ENCODE measurements at places on chromosomes 6 and 20.

GRCh38 chr6:150186129-150186898 lies 43.5 kb downstream of the PPP1R14C start:
- no peak for DNase-seq

DNA sequence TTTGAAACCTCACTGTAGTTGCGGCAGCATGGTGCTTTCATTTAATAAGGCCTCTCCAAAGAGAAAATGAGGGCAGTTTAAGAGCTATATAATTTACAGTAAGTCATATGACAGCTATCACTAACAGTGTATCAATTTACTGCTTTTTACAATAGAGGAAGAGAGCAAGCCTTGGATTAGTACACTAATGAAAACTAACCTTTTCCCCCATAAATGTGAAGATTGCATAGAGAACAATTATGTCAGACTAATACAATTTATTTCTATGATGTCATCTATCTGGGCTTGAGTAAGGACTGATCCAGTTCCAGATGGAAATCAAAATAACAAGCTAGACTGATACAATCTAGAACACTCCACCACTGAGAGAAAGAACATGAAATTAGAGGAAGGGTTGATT lies 78.1 kb upstream of the FAM83B start:
- peak; percentile 44 for DNase-seq

DNA sequence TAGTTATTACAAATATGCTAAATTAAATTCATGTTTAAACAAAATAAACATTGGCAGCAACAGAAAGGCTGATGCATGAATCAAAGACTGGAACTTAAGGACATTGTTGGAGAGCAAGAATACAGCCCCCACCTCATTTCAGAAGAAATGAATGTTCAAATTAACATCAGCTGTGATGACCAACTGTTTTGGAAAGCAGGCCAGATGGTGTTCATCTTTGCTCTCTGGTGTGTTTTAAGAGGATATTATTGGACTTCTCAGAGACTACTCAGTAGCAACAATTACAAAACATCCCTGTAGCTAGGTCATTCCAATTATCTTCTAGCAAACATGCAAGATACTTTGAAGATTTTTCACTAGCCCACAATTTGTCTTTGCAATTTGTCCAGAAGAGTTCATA lies 118.6 kb upstream of the DOK5 start:
- peak; percentile 27 for DNase-seq

DNA sequence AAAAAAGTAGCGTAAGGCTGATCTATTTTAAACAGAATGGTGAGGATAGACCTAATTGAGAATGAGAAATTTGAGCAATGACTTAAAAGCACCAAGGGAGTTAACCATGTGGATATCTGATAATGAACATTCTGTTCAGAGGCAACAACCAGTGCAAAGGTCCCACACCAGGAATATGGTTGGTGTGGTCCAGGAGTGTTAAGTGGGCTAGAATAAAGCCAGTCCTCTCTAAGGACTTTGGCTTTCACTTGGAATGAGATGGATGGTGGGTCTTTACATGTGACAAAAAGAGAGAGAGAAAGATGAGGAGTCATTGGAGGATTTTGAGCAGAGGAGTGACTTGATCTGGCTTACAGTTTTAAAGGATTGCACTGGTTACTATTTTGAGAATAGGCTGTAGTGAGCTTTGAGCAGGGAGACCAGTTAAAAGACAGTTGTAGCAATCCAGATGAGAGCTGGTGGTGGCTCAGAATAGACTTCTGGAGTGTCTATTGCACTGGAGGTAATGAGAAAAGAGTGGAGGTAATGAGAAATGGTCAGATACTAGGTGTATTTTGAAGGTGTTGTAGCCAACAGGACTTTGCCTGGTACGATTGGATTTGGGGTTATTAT lies 89.8 kb downstream of the SCAF8 start:
- DNase-seq: no peak

DNA sequence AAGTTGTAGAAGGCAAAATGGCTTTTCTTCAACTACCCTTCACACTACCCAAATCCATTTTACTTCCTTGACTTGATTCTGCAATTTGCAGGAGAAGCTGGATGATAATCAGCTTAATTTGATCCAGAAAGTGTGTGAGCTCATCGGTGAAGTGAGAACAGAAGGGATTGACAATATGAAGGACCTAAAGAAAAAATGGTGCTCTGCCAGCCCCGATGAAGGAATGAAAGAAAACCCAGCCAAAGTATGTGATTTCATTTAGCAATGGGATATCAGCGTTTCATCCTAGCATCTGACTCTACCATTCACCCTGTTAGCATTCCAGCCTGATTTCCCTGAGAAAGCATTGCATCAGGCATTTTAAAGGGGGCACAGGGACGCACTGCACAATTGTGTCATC lies 41.5 kb downstream of the CD164 start:
- no peak for DNase-seq

GRCh38 chr6:112065426-112065986 lies 11.6 kb downstream of the CCN6 start:
- no peak for DNase-seq

All from fibroblast of lung (primary cell).